IPS DF 19.7 (cell line): ENCODE measurements at places on chromosomes 11 and 22.

DNA sequence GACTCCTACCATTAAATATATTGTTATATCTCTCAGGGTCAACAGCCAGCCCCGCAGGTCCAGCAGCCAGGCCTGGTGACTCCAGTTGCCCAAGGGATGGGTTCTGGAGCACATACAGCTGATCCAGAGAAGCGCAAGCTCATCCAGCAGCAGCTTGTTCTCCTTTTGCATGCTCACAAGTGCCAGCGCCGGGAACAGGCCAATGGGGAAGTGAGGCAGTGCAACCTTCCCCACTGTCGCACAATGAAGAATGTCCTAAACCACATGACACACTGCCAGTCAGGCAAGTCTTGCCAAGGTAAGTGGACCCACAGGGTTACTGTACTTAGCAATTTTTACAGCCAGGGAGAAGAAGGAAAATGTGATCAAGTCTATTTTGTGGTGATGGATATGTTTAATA lies 35.1 kb downstream of the EP300 start:
- no peak for DNase-seq

- DNase-seq, result no peak
Observed at GRCh38 chr11:93988912-93989311, 32.2 kb upstream of the HEPHL1 start.

- peak; percentile 23 for DNase-seq
Observed at GRCh38 chr22:22030493-22031182, 48.1 kb upstream of the TOP3B start.

- DNase-seq, result no peak
Observed at GRCh38 chr22:22754961-22755777, 110.8 kb downstream of the GGTLC2 start.

GRCh38 chr11:119483341-119483880 lies 60.4 kb upstream of the THY1 start:
- DNase-seq, result no peak

- peak; percentile 57 for DNase-seq
Observed at GRCh38 chr11:107018902-107019493, 722 bp upstream of the GUCY1A2 start.

- no peak for DNase-seq
Observed at GRCh38 chr22:38455530-38456271, 702 bp upstream of the KCNJ4 start.

DNA sequence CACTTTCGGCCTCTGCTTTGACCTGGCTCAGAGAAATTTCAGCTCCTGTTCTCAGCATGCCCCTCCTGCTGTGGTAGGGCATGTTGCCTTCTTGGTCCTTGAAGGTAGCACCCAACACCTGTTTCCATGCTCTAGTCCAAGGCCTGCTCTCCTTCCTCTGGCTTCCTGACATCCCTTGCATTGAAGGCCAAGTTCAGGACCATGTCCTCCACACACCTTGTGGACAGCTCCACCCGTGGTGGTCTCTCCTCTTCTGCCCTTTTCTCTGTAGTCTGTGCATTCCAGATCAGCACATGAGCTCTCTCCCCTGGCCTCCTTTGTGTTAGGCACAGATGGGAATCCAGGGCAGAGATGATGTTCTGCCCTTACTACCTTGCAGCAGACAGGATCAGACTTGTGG lies 225.3 kb downstream of the ADAMTS15 start:
- no peak for DNase-seq

- DNase-seq, result no peak
Observed at GRCh38 chr11:63906585-63906984, 10.4 kb downstream of the RCOR2 start.

GRCh38 chr11:111166598-111166997 lies 78.9 kb upstream of the POU2AF2 start:
- no peak for DNase-seq

GRCh38 chr22:38490475-38490874 lies 15.6 kb downstream of the DDX17 start:
- no peak for DNase-seq

GRCh38 chr11:121449123-121449522 lies 3.0 kb upstream of the SORL1 start:
- no peak for DNase-seq

DNA sequence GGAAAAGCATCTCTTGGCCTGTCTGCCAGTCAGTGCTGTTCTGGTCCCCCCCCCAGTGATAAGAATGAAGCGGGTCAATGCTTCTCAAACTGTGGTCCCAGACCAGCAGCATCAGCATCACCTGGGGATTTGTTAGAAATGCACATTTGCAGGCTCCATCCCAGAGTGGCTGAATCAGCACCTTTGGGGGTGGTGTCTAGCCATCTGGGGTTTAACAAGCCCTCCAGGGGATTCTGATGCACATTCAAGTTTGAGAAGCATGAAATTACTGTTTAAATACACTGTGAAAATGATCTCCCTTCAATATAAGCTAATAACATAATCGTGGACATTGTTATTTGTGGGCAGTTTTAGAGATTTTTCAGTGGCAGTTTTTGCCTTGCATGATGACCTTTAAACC lies 133.5 kb downstream of the MYO18B start:
- no peak for DNase-seq

DNA sequence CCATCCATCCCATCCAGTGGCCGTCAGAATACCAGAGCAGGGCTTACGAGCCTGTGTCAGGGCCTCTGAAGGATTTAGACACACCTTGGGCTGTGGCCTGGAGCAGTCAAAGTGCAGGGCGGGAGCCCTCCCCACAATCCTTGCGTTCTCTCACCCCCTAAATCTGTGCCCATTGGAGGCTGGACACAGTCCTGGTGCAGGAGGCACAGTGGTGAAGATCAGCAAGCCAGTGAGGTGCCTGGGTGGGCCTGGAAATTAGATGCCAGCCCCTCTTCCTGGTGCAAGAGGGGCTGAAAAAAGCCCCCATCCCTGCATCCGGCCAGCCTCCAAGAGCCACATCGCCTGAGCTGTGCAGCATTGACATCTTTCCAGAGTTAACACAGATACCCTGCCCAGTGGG lies 1045.8 kb downstream of the TBC1D22A start:
- no peak for DNase-seq

DNA sequence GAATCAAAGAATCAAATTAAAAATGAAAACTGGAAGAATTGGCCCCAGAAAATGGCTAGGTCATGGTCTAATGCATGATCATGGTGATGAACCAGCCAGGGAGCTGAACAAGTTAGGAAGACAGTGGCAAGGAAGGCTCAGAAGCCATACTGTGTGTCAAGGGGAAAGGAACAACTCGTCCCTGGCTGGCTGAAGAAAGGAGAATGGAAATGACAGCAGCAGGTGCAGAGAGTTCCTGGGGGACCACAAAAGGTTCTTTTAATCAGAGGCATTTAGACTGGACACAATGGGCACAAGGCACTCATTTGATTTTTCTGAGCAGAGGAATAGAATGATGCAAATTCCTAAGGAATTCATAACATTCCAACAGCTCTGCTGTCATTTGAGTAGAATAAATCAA lies 209.9 kb downstream of the LARGE1 start:
- no peak for DNase-seq

GRCh38 chr11:100673063-100673462 lies 14.0 kb upstream of the ARHGAP42 start:
- DNase-seq, result no peak

GRCh38 chr11:75518771-75519653 lies 6.7 kb downstream of the GDPD5 start:
- DNase-seq, result no peak

DNA sequence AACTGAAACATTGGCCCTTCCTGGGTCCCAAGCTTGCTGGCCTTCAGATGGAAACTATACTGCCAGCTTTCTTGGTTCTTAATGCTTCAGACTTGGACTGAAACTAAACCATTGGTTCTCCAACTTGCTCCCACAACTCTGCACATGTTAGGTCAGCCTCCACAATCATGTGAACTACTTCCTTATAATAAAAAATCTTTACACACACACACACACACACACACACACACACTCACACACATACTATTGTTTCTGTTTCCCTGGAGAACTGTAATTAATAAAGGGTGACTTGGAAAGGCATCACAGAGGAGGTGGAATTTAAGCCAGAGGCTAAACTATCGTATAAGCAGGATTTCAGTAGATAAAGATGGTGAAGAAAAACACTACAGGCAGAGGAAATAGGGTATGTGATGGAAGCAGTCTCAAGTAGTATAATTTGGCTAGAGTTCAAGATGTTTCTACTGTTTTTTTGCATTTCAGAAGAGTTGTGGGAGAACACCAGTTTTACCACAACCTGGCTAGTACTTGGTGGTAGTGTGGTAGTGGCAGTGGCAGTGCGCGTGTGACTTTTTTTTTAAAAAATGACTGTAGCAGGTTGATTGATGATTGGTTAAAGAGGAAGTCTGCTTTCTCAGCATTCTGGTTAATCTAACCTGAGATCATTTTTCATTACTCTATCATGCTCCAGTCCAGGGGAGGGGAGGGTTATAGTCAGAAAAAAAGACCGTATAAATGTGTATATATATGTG lies 70.1 kb downstream of the PDE3B start:
- no peak for DNase-seq

DNA sequence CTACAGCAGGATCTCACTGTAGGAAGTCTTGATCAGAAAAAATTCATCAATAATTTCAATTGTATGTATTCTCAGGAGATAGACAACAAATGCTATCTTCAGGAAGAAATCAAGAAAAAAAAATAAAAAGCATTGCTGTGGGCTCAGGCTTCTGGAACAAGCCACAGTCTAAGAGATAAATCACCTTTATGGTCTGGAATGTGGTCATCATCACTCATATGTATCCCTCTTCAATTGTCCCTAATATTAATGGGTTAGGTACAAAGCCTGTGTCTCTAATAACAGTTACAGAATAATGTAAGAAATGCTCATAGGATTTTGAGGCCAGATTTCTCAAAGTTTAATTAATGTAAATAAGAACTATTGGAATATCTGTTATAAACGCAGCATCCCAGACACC lies 305.9 kb upstream of the ANO3 start:
- no peak for DNase-seq

DNA sequence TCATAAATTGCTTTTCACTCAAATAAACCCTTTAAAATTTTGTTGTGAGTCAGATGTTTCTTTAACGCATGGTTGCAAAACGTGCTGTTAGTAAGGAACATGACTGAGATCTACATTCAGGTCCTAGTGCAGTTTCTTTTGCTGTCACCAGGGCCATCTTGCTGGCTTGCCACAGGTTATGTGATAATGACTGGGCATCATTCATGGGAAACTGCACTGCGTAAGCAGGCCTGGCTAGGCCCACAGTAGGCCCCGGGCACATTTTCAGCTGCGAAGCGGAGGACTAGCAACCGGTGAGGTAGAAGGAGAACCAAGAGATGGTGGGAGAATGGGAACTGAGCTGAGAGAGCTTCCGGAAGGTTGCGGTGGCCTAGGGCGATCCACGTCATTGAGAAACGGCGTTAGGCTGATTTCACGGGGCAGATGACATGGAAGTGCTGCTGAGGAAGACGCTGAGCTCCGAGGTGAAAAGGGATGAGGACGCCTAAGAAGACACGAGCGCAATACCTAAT lies 3.2 kb upstream of the KLHDC7B start:
- no peak for DNase-seq

- no peak for DNase-seq
Observed at GRCh38 chr22:26494506-26494905, 10.8 kb downstream of the SRRD start.

DNA sequence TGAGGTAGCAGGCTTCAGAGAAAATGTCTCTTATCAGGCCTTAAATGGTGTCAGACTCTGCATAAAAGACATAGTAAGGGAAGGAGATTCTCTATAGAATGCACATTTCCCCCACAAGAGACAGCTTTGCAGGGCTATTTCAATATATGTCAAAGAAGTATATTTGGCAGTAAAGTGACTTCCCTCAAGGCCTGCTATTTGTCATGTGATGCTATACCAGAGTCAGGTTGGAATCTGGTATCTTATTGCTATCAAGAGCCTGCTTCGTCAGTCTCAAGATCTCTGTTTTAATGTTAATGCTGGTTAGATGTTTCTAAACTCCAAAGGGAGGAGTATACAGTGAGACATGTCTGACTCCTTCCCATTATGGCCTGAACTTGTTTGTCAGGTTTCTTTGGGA lies 40.4 kb upstream of the MTMR2 start:
- DNase-seq, result no peak

GRCh38 chr11:66987158-66987620 lies 12.1 kb downstream of the C11orf86 start:
- DNase-seq, result no peak
